Fibroblast of lung (primary cell): ENCODE measurements at places on chromosomes 6 and 20. TPM values are rescaled to one million over a fixed set of nuclear protein-coding genes. Genes with fewer than 3 reads are reported as not detected.

The CST5 gene
- polyA plus RNA-seq: not detected in 2 replicates

The ANKRD66 gene
- not detected in 2 replicates for polyA plus RNA-seq

The OSER1 gene
- polyA plus RNA-seq: 50.9 and 53.5 TPM in 2 replicates

The BAG2 gene
- 21.1 and 27.3 TPM in 2 replicates for polyA plus RNA-seq

The MTFR2 gene
- 3.3 and 12.7 TPM in 2 replicates for polyA plus RNA-seq

The POM121L2 gene
- polyA plus RNA-seq: not detected in 2 replicates

The BPIFA1 gene
- polyA plus RNA-seq: not detected in 2 replicates

The ADGB gene
- not detected in 2 replicates for polyA plus RNA-seq

The PNPLA1 gene
- polyA plus RNA-seq: 0.02 and 0.07 TPM in 2 replicates

The GLP1R gene
- not detected in 2 replicates for polyA plus RNA-seq

The SIM1 gene
- polyA plus RNA-seq: not detected in 2 replicates

The DEF6 gene
- polyA plus RNA-seq: 0.12 and 0.17 TPM in 2 replicates

The SASH1 gene
- polyA plus RNA-seq: 23.7 and 44.6 TPM in 2 replicates

The TRIM40 gene
- polyA plus RNA-seq: not detected in 2 replicates

The SNX21 gene
- 21.8 and 23.3 TPM in 2 replicates for polyA plus RNA-seq

The C6orf15 gene
- not detected in 2 replicates for polyA plus RNA-seq

The ZNF165 gene
- 0.14 and 0.23 TPM in 2 replicates for polyA plus RNA-seq

The SLC13A3 gene
- polyA plus RNA-seq: 2.2 and 2.3 TPM in 2 replicates

The SHLD1 gene
- 4.2 TPM in 2 replicates for polyA plus RNA-seq

The SLC18B1 gene
- 4.9 and 5.9 TPM in 2 replicates for polyA plus RNA-seq

The PHF10 gene
- 15.7 and 20.8 TPM in 2 replicates for polyA plus RNA-seq

The ACSS1 gene
- polyA plus RNA-seq: 0.53 and 3.4 TPM in 2 replicates

The LHFPL5 gene
- polyA plus RNA-seq: not detected in 2 replicates

The SUMO4 gene
- not detected in 2 replicates for polyA plus RNA-seq

The ELMO2 gene
- 33.7 and 36.9 TPM in 2 replicates for polyA plus RNA-seq

The SNRPB2 gene
- 101 and 104 TPM in 2 replicates for polyA plus RNA-seq

The OTOR gene
- polyA plus RNA-seq: not detected in 2 replicates

The CLIC5 gene
- polyA plus RNA-seq: 0.03 TPM in 1 of 2 replicates, not detected in the other

The RAMACL gene
- 0.20 and 0.22 TPM in 2 replicates for polyA plus RNA-seq

The SLCO4A1 gene
- 0.84 TPM in 1 of 2 replicates, not detected in the other for polyA plus RNA-seq

The COL19A1 gene
- polyA plus RNA-seq: 0.01 TPM in 1 of 2 replicates, not detected in the other

The MTHFD1L gene
- polyA plus RNA-seq: 36.1 and 51.1 TPM in 2 replicates

The OPRL1 gene
- polyA plus RNA-seq: 0.17 and 0.49 TPM in 2 replicates

The TCP11 gene
- 0.16 and 0.24 TPM in 2 replicates for polyA plus RNA-seq

The TAF8 gene
- 14.0 and 17.4 TPM in 2 replicates for polyA plus RNA-seq

The MATN4 gene
- 0.02 and 0.06 TPM in 2 replicates for polyA plus RNA-seq

The FRS3 gene
- 2.4 and 2.6 TPM in 2 replicates for polyA plus RNA-seq

The CCR6 gene
- not detected in 2 replicates for polyA plus RNA-seq

The VSX1 gene
- not detected in 2 replicates for polyA plus RNA-seq

The SNPH gene
- 0.85 and 1.3 TPM in 2 replicates for polyA plus RNA-seq

The MAS1 gene
- polyA plus RNA-seq: not detected in 2 replicates

The TPD52L1 gene
- polyA plus RNA-seq: 16.5 and 75.9 TPM in 2 replicates

The ASIP gene
- not detected in 2 replicates for polyA plus RNA-seq

The PI16 gene
- polyA plus RNA-seq: 0.09 and 0.67 TPM in 2 replicates

The TFAP2A gene
- 0.03 and 0.05 TPM in 2 replicates for polyA plus RNA-seq

The VSTM2L gene
- polyA plus RNA-seq: 0.45 and 0.66 TPM in 2 replicates

The SPTLC3 gene
- polyA plus RNA-seq: 1.2 and 4.0 TPM in 2 replicates

The GSTA2 gene
- not detected in 2 replicates for polyA plus RNA-seq

The NFATC2 gene
- 0.11 and 1.2 TPM in 2 replicates for polyA plus RNA-seq

The LRRC73 gene
- 0.17 and 0.18 TPM in 2 replicates for polyA plus RNA-seq

The COL10A1 gene
- 17.3 and 82.1 TPM in 2 replicates for polyA plus RNA-seq

The HACE1 gene
- polyA plus RNA-seq: 9.0 and 10.8 TPM in 2 replicates

The GMPR gene
- polyA plus RNA-seq: 16.4 and 27.1 TPM in 2 replicates

The NHSL1 gene
- polyA plus RNA-seq: 9.5 and 19.5 TPM in 2 replicates

The CNBD2 gene
- polyA plus RNA-seq: 1.1 and 1.5 TPM in 2 replicates

The CALHM4 gene
- polyA plus RNA-seq: not detected in 2 replicates

The PRSS35 gene
- polyA plus RNA-seq: 4.1 and 7.4 TPM in 2 replicates

The CFAP206 gene
- polyA plus RNA-seq: 0.11 and 0.26 TPM in 2 replicates
